ENCODE measurements at places on chromosomes 6 and 20. TPM values are rescaled to one million over a fixed set of nuclear protein-coding genes. Genes with fewer than 3 reads are reported as not detected.

DNA sequence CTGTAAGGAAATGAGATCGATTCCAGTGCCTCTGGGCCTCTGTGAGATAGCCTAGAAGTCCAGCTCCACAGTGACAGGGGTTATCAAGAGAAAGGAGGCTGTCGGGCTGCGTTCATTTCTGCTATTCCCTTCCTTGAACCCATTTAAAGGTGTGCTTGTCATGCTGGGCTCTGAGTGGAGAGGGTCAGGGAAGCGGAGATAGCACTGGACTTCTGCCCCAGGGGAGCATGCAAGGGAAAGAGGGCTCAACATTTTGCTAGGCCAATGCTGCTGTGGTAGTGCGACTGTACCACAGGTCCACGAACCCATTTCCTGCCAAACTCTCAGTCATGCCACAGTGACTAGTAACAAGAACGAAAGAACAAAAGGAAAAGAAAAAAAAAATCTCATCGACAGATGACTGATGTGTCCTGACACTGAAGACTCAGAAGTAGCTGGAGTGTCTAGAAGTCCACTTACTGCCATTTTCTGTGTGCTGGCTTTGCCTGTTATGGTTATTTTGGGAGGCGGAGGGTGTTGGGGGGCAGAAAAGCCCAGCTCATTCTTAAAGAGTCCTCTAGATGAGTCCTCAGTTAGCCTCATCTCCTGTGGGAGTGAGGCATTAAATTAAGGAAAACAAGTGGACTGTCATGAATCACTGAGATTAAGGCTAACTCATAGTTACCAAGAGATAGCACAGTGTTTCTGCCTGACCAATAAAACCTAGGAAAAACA lies 8.1 kb downstream of the NEDD9 start:
- no peaks in the 10 kb centered on the region for H3K27me3 ChIP-seq
- H3K4me1 ChIP-seq: peaks cover 38% of the 10 kb centered on the region
- H3K27ac ChIP-seq: peak overlapping the region; percentile 81
- peaks cover 5% of the 10 kb centered on the region for H3K36me3 ChIP-seq
- peak overlapping the region; percentile 10 for H3K4me3 ChIP-seq

- no peaks in the 10 kb centered on the region for H3K36me3 ChIP-seq
- H3K4me3 ChIP-seq: no peak overlapping the region
- no peak for DNase-seq
- peaks cover 13% of the 10 kb centered on the region for H3K4me1 ChIP-seq
- H3K27ac ChIP-seq: no peak overlapping the region
Measured at GRCh38 chr6:85390105-85390728, 59.7 kb upstream of the NT5E start.

DNA sequence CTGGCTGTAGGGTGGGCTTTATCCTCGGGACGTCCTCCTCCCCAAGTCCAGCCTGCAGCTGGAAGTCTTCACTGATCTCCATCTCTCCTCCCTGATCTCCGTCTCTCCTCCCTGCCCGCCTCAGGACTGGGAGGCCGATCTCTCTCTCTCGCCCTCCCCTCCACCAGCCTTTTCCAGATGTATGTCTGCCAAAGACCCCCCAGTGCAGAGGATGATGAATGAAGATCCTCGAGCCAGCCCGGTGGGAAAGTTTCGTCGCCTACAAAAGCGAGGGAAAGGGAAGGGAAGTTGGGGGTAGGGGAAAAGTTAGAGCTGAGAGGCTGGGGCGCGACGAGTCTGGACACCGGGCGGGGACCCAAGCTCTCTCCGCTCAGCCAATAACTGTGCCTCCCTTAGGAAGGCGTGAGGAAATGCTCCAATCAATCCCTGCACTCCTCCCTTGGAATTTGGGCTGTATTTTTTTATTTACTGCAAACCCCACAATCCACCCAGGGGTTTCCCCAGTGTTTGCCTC lies 595 bp upstream of the SRF start:
- peak overlapping the region; percentile 83 for H3K27ac ChIP-seq
- peak; percentile 95 for DNase-seq
- peaks cover 30% of the 10 kb centered on the region for H3K4me1 ChIP-seq
- no peaks in the 10 kb centered on the region for H3K27me3 ChIP-seq
- peaks cover 7% of the 10 kb centered on the region for H3K36me3 ChIP-seq

DNA sequence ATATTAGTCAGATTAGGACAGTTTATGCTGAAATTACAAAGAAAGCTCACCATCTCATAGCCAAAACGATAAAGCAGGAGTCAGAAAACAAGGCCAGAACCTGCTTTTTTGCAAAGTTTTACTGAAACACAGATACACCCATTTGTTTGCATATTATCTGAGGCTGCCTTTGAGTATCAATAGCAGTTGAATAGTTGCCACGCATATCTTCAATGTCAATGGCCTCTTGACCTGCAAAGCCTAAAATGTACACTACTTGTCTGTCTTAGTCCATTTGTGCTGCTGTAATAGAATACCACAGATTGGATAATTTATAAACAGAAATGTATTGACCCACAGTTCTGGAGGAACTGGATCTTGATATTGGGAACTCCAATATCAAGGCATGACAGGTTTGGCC lies 94.1 kb upstream of the NT5E start:
- H3K4me3 ChIP-seq: no peak overlapping the region
- no peaks in the 10 kb centered on the region for H3K36me3 ChIP-seq
- DNase-seq: no peak
- no peaks in the 10 kb centered on the region for H3K27me3 ChIP-seq
- no peak overlapping the region for H3K27ac ChIP-seq

DNA sequence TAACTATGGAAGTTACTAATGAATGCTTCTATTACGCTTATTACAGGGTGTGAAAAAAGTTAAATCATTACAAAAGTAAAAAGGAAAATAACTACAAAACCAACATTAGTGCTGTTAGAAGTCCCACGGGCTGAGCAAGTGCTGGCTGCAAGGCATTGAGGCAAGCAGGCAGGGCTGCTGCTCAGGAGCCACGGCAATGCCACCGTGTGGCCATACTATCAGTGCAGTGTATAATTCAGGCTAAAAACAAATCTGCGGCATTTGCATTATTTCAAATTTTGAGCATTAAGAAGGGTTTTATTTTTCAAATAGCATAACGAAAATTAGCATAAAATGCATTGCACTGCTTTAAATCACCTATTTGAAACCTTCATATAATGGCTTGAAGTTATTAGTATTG lies 17.1 kb downstream of the IFNGR1 start:
- H3K27ac ChIP-seq: no peak overlapping the region
- H3K27me3 ChIP-seq: no peaks in the 10 kb centered on the region
- H3K36me3 ChIP-seq: peaks cover 62% of the 10 kb centered on the region
- DNase-seq: peak; percentile 26
- H3K4me3 ChIP-seq: no peak overlapping the region

DNA sequence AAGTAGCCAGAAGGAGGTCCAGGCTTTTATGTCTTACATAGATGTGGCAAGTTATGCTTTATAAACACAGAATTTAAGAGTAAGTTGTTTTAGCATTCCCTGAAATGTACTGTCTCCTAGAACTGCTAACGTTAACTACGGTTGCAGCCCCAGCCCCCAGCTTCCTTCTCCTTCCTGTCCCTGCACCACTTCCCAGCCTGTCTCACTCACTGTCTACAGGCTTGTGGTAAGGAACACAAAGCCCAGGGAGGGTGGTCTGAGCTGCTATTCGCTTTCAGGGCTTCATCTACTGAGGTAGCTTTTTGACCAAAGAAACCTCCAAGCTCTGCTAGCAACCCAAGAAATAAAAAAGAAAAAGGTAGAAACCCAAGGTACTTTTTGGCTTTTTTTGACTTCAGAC lies 35.9 kb downstream of the PCSK2 start:
- H3K36me3 ChIP-seq: no peaks in the 10 kb centered on the region
- H3K4me3 ChIP-seq: no peak overlapping the region
- H3K27me3 ChIP-seq: no peaks in the 10 kb centered on the region
- DNase-seq: no peak
- H3K4me1 ChIP-seq: no peaks in the 10 kb centered on the region

DNA sequence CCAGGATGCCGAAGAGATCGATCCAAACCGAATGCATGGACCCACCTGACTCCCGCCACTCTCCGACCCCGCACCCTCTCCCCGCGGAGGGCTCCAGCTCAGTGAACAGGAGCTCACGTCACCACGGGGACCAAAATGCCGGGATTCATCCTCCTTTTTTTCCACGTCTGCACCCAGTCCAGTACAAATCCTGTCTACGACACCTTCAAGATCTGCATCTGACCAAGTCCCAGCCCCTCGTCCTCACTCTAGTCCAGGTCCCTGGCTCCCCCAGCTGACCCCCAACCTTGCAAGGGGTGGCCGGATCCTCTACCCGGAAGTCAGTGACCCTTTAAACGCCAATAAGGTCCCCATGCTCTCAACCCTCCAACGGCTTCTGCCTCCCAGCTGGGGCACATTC lies 92.8 kb upstream of the QKI start:
- H3K36me3 ChIP-seq: no peaks in the 10 kb centered on the region
- peaks cover 13% of the 10 kb centered on the region for H3K4me1 ChIP-seq

GRCh38 chr6:89084954-89085353 lies 4.4 kb downstream of the PNRC1 start:
- peaks cover 23% of the 10 kb centered on the region for H3K36me3 ChIP-seq
- DNase-seq: no peak
- no peaks in the 10 kb centered on the region for H3K27me3 ChIP-seq
- H3K4me1 ChIP-seq: peaks cover 8% of the 10 kb centered on the region
- no peak overlapping the region for H3K4me3 ChIP-seq

GRCh38 chr6:2962004-2962403 lies 9.4 kb downstream of the SERPINB6 start:
- H3K4me3 ChIP-seq: no peak overlapping the region
- peaks cover 17% of the 10 kb centered on the region for H3K36me3 ChIP-seq
- no peaks in the 10 kb centered on the region for H3K27me3 ChIP-seq
- peaks cover 29% of the 10 kb centered on the region for H3K4me1 ChIP-seq
- no peak overlapping the region for H3K27ac ChIP-seq

DNA sequence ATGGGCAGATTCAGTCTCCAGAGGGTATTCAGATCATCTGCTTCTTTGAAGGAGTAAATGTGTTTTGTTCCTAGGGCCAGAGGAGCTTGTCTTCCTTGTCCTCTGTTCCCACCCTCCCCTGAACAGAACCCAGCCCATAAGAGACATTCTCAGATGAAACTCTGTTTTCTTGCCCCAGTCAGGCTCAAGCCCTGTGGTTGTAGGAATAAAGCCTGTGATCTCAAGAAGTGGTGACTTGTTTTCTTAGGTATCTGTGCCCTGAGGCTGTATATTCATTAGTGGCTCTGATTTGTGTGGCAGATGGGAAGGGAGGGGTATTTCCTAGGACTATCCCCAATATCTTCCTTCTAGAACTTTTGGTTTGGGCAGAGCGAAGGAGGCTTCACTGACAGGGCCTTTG lies 27.9 kb downstream of the GSS start:
- H3K36me3 ChIP-seq: peaks cover 81% of the 10 kb centered on the region
- H3K27me3 ChIP-seq: no peaks in the 10 kb centered on the region
- H3K4me3 ChIP-seq: no peak overlapping the region

DNA sequence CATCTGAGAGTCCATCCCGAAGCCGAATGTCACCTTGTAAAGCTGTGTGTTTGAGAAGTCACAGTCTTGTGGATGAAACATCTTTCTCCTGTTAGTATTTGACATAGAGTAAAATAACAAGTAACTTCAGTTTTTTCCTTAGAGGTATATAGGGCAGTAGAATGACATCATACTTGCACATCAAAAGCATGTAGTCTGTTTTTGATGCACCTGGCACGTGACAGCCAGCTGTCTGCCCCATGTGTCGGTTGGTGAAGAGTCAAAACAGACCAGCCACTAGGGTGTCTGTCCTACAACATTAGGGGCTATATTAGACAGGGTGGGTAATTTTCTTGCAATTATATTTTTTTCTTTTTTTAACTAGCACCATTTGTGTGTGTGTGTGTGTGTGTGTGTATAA lies 70.2 kb downstream of the SNX9 start:
- no peaks in the 10 kb centered on the region for H3K27me3 ChIP-seq
- H3K36me3 ChIP-seq: peaks cover 29% of the 10 kb centered on the region
- no peaks in the 10 kb centered on the region for H3K4me1 ChIP-seq
- H3K4me3 ChIP-seq: no peak overlapping the region
- H3K27ac ChIP-seq: no peak overlapping the region
- DNase-seq: no peak

DNA sequence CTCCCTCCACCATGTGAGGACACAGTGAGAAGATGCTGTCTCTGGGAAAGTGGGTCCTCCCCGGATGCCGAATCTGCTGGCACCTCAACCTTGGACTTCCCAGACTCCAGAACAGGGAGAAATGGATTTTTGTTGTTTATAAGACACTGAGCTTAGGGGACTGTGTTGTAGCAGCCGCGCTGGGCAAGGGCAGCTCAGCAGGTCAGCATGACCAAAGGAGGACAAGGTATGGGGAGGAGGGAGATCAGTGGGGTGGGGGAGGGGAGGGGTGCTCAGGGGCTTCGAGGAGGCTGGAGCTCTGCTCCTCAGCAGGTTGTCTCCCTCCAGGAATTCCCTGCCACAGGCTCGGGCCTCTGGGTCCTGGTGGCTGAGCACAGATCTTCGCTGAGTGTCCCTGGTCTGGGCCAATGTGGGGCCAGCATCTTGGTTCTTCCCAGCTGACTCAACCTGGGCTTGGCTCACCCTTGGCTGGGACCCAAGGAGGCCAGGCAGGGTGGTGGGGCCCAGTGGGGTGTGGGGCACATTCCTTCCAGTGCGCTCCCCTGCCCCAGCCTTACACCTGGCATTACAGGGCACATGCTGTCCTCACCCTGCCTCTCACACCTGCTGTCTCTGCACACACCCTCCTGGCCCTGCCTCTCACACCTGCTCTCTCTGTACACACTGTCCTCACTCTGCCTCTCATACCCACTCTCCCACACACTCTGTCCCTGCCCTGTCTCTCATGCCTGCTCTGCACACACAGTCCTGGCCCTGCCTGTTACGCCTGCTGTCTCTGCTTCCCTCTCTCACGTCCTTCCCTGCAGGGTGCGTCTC lies 107.3 kb downstream of the SYCP2 start:
- H3K4me1 ChIP-seq: no peaks in the 10 kb centered on the region
- peak; percentile 86 for DNase-seq
- no peak overlapping the region for H3K4me3 ChIP-seq
- no peaks in the 10 kb centered on the region for H3K27me3 ChIP-seq
- H3K27ac ChIP-seq: no peak overlapping the region
- H3K36me3 ChIP-seq: no peaks in the 10 kb centered on the region

GRCh38 chr20:38418509-38419204 lies 16.5 kb downstream of the SNHG17 start:
- H3K27me3 ChIP-seq: no peaks in the 10 kb centered on the region
- peak; percentile 59 for DNase-seq
- no peak overlapping the region for H3K4me3 ChIP-seq
- H3K27ac ChIP-seq: peak overlapping the region; percentile 6
- H3K4me1 ChIP-seq: no peaks in the 10 kb centered on the region

DNA sequence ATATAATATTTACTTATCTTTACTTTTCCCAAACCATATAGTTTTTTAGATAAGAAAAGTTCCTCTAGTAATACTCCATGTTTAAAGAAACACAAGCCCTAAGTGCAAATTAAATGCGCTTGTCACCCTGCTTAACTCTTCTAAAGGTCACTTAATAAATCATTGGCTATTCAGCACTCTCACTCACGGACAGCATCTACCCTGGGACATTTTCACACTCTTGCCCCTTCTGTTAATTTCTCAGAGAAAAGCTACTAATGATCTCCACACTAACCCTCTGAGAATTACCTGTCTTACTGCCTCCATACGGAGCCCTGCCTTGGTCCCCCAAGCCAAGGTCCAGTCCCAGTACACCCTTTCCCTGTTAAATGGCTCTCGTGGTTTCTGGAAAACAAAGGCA lies 102.2 kb downstream of the NRN1 start:
- DNase-seq: no peak
- H3K36me3 ChIP-seq: no peaks in the 10 kb centered on the region
- H3K27ac ChIP-seq: no peak overlapping the region
- no peak overlapping the region for H3K4me3 ChIP-seq

Gene CST11
- not detected for total RNA-seq

Gene NXT1
- 12.7 TPM for total RNA-seq

Gene PDE10A
- total RNA-seq: 3.3 TPM

Gene LY6G5B
- total RNA-seq: 4.1 TPM

Gene HLA-G
- not detected for total RNA-seq

Gene PARD6B
- total RNA-seq: 0.72 TPM

Gene CRISP2
- not detected for total RNA-seq

Gene HTR1E
- not detected for total RNA-seq

Gene GSTA4
- 36.2 TPM for total RNA-seq

Measured in osteoblast (primary cell).